CD4-positive, alpha-beta T cell treated with Interleukin-17A for 4 hours (primary cell): ENCODE measurements at places on chromosomes 3 and 15.

GRCh38 chr15:76941636-76942035, 10.1 kb downstream of the RCN2 start:
- no peak for DNase-seq

DNA sequence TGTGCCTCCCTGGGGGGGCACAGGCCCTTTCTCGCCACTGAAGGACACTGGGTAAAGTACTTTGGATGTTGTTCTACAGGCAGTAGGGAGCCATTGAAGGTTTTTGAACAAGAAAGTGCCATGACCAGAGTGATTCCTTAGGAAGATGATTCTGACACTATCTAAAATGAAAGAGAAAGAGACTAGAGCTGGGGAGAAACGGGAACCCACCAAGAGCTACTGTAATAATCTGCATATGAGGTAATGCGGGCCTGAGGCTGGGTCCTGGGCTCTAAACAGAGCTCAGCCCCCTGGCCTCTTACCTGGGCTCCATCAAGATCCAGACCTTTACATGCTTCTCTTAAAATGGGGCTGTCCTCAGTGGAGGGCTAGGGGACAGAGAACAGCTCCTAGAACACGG, 24.9 kb downstream of the GRK7 start:
- DNase-seq: no peak

- DNase-seq: peak; percentile 64
Measured at GRCh38 chr15:85667491-85668424, 127.0 kb downstream of the KLHL25 start.

DNA sequence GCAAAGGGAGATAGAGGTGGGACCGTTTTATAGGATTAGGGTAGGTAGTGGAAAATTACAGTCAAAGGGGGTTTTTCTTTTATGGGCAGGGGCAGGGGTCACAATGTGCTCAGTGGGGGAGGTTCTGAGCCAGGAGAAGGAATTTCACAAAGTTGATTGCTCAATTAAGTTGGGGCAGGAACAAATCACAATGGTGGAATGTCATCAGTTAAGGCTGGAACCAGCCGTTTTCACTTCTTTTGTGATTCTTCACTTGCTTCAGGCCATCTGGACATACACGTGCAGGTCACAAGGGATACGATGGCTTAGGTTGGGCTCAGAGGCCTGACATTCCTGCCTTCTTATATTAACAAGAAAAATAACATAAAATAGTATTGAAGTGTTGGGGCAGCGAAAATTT, 453.8 kb downstream of the VGLL3 start:
- no peak for DNase-seq

GRCh38 chr3:69474186-69474585, 88.3 kb upstream of the FRMD4B start:
- no peak for DNase-seq

- DNase-seq: no peak
Measured at GRCh38 chr3:178754852-178755510, 218.7 kb downstream of the KCNMB2 start.

- no peak for DNase-seq
Measured at GRCh38 chr3:161412123-161412522, 40.8 kb upstream of the SPTSSB start.
